ENCODE measurements at places on chromosomes 3 and 15.

DNA sequence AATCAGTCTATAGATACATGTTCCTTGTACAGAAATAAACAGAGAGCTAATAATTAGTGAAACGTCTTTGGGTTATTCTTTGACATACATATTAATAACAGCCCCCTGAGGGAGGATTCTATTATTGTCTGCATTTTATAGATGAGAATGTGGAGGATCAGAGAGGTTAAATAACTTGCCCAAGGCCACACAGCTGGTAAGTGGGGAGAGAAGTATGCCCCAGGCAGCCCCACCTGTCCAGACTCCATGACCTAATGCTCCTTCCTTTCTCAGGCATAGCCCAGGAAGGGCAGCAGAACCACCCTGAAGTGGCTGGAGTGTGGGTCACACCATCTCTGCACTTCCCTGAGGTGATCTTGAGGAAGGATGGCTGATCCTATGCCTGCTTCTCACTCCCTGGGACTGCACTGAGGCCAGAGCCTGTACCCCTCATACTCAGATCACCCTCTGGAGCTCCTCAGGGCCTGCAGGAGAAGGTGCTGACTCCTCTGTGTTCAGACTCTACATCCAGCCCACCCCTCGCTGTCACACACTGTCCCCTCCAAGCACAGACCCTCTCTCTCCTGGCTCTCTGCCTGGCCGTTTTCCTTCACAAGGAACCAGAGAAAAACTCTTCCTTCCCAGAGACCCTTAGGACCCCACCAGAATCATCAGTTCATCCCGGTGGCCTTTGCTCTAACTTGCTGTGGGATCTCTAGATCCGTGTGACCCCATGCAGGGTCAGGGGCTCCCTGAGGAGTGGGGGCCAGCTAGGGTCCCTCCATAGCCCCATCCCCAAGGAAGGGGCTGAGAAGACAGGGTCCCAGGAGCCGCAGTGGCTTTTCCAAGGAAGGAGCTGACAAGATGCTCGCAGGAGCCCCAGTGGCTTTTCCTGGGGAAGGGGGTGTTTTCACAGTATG lies 4.4 kb upstream of the HHATL start:
- no peak for DNase-seq

DNA sequence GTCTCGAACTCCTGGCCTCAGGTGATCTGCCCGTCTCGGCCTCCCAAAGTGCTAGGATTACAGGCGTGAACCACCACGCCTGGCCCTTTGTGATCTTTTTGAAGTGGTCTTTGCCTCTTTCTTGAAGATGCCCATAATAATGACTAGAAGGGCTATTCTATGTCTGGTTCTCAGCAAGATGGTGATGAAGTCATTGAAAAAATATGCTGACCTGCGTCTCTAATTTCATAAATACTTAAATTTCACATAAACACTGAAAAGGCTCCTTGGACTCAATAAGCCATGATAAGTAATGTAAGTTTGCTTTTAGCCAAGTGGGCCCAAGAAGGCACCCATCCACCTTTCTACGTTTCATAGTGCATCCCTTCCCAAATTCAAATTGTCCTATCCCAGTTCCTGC lies 775 bp upstream of the MAPK6 start:
- DNase-seq: no peak

DNA sequence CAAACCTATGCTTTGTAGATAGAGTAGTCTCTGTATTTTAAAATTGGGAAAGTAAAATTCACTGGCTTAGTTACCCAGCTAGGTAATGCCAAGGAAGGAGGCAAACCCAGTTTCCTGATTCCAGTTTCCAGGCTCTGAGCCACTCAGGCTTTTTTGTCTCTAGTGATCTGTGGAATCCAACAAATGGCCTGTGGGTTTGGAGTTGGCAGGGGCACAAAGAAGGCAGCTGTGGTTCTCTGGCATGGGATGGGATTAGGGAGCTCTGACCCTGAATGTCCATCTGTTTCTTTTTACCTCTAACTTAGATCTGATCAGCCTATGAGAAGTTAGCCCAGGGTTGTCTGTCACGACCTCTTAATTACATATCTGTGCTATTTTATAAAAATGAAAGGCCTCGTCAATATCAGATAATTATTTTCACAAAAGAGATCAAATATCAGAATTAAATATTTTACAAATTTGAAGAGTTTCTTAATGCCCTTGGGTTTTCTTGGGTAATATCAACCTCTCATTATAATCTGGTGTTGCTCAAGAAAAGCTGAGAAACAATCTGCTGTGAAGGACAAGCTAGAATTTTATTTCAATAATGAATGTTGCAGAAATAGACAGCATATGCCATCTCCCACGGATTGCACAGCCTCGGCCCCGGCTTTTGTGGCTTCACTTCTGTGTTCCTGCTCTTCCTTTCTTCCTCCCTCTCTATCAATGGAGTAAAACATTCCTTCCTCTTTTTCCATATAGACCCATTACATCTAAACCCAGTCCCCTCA lies 63.7 kb upstream of the DAZL start:
- DNase-seq: no peak

- no peak for DNase-seq
These were observed 40.3 kb downstream of the GNB4 start for GRCh38 chr3:179410999-179411398.

- no peak for DNase-seq
These were observed 23.8 kb downstream of the MTMR14 start for GRCh38 chr3:9673082-9673481.

GRCh38 chr3:45948311-45948781 lies 5.1 kb downstream of the CXCR6 start:
- DNase-seq: no peak

- DNase-seq: no peak
These were observed 31.1 kb downstream of the ADAMTS17 start for GRCh38 chr15:100310513-100311153.

DNA sequence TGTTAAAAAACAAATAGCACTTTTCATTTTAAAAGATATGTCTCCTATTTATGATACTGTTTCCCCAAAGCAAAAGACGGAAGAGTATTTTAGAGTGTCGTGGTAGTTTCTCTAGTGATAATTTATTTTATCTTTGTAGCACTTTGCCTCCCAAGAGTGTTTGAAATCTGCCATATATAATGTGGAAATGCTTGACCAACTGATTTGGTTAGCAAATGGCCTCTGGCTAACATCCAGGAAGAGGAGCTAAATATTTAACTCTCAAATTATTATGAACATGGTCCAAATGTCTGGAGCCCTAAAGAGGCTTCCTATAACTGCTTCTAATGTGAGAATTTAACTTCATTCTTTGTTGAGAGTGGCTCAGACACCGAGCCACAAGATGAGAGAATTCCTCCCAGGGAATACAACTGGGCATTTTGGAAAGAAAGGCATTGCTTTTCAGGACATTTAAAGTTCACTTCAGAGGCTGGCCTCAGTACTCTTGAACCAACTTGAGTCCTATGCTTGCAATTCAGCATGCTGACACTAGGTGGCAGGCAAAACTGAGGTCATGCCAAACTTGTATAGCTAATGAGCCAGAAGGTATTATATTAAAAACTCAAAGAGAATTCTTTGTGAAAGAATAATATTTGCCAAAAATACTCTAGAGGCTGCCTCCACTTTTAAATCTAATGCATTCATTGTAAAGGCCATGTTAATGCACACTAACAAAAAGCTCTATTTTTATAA lies 104.5 kb downstream of the RARB start:
- peak; percentile 66 for DNase-seq

DNA sequence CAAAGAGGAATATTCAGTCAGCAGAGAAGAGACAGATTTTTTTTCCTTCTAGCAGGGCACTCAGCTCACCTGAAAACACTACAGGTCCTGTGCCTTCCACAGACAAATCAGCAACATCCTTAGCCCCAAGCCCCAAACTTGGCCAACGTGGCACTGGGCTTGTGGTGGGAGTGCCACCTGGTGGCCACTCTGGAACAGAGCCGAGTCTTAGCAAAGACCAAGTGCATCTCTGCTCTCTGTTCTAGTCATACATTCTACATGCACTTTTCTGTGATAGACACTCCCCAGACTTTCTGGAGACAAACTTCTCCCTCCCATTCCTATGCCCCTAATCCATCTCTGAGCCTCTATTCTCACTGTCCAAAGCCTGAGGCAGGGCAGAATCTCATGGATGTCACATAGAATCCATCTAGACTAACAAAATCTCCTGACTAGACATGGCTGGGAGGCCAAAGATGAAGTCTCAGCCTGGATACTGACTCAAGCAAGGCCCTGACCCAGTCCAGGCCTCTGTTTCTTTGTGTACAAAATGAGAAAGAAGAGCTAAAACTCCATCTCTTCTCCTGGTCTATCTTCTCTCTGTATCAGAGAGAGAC lies 5.1 kb upstream of the SEMA7A start:
- DNase-seq: peak; percentile 86

DNA sequence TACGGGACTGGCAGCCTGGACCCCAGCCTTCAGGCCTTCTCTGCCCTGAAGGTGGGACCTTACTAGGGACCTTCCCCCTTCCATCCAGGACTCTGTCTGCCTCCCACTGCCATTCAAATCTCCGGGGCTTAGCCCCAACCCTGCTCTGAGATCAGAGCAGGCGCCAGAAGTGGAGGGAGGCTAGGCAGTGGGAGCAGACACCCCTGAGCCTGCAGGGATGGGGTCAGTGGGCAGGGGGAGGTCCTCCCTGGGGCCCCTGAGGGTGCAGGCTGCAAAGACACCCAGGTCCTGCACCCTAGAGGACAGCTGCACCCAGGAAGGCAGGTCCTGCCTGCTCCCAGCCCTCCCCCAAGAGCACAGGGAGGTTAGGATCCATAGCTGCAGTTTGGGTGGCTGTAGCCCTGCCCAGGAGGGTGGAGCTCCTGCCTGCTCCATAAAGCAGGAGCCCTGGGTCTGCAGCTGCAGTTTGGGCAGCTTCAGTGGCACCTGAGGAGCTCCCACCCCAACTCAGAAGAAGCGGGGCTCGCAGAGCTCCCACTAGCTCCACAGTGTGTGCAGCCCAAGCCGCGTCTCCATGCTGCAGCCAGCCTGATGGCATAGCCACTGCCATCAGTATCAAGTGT lies 8.1 kb upstream of the POC1A start:
- no peak for DNase-seq

DNA sequence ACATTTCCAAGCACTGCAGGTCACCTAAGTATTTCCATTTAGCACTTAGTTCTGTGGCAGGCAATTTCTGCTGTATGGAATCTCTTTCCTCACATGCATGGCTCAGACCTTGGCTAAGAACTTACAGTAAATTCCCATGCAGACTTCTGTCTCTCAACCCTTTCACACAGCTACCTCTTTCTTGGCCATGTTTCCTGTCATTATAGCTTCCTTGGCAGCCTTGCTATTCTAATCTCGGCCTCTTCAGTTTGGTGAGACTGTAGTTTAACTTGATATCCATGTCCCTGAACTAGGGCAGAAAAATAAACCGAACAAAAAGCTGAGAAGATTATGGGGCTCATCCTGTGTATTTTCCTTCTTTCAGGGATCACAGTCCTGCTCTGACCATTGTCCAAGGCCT lies 96.0 kb downstream of the SPATA16 start:
- no peak for DNase-seq

GRCh38 chr15:85010386-85011159 lies 28.9 kb downstream of the PDE8A start:
- no peak for DNase-seq

- no peak for DNase-seq
These were observed 105.1 kb upstream of the SLC6A6 start for GRCh38 chr3:14297305-14297704.

GRCh38 chr15:96974761-96975160 lies 644.3 kb downstream of the NR2F2 start:
- no peak for DNase-seq

- DNase-seq: no peak
These were observed 19.3 kb downstream of the POMGNT2 start for GRCh38 chr3:43086460-43087165.

GRCh38 chr3:76586471-76586870 lies 453.4 kb upstream of the ROBO2 start:
- no peak for DNase-seq

- no peak for DNase-seq
These were observed 988.1 kb downstream of the FHIT start for GRCh38 chr3:60263191-60263590.

DNA sequence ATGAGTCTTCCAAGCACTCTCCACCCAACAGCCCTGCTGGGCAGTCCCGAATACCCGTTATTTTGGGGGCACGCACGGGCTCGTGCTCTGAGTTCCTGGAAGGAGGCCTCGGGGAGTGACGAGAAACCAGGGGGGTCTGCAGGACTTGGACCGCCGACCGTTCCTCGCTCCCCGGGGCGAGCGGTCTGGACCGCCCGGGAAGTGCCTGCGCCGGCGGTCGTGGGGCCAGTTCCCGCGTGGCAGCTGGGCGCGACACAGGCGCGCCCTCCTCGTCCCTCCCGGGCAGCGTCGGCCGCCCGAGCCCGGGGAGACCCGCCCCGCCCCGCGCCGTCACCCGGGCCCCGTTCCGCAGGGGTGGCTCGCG lies 387 bp downstream of the GNB4 start:
- peak; percentile 63 for DNase-seq

DNA sequence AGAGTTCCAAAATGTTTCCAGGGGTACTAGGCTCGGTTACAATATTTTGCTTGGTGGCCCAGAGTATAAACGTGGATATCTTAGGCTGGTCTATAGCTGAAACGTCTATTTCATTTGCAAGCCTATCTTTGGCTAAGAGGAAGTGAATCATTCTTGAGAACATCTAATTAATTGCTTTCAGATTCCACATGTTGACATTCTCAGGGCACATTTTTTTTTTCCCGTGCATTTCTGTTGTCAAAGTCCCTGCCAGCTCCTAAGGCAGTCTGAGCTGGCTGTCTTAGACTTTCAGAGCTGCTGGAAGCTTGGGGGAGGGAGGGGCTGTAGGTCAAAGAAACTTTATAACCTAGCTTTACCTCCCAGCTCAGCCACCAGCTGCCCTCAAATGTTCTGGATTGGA lies 23.2 kb upstream of the LAMP3 start:
- no peak for DNase-seq

DNA sequence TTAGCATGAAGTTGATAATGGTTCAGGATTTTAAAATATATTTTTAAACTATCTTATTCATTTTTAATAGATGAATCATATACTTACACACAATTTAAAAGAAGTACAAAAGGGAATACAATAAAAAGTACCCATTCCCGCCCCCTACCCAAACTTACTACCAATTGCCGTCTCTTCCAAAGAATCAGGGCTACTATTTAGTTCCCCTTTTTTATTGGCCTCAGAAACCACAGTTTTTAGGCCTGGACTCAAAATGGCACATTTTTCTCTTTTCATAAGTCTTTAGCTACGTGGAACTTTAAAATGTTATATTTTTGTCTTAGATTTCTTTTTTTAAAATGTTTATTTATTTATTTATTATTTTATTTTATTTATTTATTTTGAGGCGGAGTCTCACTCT lies 18.0 kb downstream of the LRRK1 start:
- no peak for DNase-seq

GRCh38 chr3:23271876-23272741 lies 69.0 kb downstream of the UBE2E2 start:
- DNase-seq: no peak

GRCh38 chr3:194687638-194688199 lies 2.0 kb downstream of the FAM43A start:
- DNase-seq: peak; percentile 77

- no peak for DNase-seq
These were observed 56.2 kb downstream of the ATG7 start for GRCh38 chr3:11328196-11328945.

DNA sequence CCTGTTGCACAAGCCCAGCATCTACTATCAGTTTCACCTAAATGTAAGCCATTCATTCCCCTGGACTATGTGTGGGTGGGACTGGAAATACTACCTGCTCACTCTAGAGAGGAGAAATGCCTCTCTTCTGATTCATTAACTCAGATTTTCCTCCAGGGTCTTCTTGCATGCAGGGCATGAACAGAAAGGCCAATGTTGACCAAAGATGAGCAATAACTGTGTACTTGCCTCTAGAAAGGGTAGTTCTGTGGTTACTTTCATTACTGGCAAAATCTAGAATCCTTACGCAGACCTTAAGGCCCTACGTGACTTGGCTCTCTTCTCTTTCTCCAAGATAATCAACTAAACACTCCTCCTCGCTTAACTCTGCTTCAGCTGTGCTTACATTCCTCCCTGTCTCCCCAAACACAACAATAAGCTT lies 81.4 kb upstream of the PSMD6 start:
- no peak for DNase-seq

Data from hematopoietic multipotent progenitor cell treated with erythropoietin and hydrocortisone succinate and interleukin-3 and kit ligand, for 8 days (in vitro differentiated cells).